ENCODE measurements at places on chromosomes 7 and 10.

GRCh38 chr10:73552819-73553715 lies 38.1 kb downstream of the USP54 start:
- DNase-seq = no peak

- DNase-seq = no peak
These were observed 849 bp downstream of the LRRN3 start for GRCh38 chr7:111091593-111092358.

- DNase-seq = no peak
These were observed 27.5 kb downstream of the TLX1 start for GRCh38 chr10:101158459-101159058.

- no peak for DNase-seq
These were observed 412.9 kb upstream of the NFE2L3 start for GRCh38 chr7:25739143-25739542.

DNA sequence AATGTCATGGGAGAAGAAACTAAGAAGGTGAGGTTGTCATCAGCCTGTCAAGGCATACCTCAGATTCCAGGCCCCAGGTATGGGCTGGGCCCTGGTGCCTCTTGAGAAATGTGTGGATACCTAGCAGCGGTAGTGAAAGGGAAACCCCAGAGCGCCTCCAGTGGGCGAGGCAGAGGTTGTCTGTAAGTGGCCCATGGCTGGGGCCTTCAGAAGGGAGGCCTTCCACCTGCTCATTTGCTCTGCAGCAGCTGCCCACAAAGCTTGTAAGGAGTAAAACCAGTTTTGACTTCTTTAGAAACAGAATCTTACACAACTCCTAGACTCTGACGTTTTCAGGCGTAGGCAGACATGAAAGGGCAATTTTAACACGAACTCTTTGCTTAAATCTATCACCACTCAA lies 509.9 kb downstream of the PARD3 start:
- DNase-seq = no peak

- DNase-seq = no peak
These were observed 206.9 kb downstream of the PTEN start for GRCh38 chr10:88070080-88070880.

DNA sequence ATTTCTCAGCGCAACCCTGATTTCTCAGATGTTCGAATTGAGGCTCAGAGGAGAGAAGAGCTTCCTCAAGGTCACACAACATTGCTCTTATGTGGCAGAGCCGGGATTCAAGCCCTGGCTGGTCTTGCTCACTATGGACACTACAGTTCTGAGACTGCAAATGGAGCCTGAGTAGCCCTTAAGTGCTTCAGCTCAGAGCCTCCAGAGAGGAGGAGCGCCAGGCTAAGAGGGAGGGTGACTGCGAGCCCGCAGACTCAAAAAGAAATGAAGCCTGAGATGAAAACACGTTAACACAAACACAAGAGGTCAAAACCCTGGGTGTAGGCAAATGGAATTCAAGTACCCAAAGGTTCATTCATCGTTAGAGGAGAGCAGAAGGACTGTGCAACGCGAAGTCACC lies 13.9 kb downstream of the ARHGAP22 start:
- no peak for DNase-seq

GRCh38 chr10:63583909-63584724 lies 62.9 kb downstream of the REEP3 start:
- DNase-seq = no peak

DNA sequence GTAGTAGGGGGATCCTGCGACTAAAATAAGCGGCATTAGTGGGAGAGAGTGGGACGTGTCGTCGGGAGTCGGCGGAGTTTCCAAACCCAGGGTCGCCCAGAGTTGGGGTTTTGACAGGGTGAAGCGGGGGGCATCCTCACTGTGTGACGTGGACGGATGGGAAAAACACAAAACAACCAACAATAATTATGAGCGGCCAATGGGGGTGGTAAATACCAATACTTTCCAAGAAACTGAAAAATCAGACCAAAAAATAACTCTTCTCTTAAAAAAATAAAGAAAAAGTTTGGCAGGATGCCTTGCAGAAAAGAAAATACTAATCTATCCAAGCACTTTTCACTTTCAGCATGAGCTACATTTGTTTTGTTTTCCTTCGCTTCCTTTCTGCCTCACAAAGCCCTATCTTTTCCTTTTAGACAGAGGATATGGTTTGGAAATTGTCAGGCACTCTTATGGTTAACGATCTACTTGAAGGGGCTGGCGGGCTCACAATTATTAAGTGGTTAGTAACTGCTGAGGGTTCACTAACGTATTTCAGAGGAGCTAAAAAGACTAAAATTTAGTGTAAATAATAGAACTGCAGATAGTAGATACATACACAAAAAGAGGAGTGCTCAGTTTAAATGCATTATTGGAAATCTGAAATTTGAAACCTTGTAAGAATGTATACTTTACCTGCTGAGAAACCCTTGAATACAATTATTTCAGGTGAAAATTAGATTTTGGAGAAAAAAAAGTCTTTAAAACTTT lies 802 bp upstream of the CDK6 start:
- DNase-seq = no peak

DNA sequence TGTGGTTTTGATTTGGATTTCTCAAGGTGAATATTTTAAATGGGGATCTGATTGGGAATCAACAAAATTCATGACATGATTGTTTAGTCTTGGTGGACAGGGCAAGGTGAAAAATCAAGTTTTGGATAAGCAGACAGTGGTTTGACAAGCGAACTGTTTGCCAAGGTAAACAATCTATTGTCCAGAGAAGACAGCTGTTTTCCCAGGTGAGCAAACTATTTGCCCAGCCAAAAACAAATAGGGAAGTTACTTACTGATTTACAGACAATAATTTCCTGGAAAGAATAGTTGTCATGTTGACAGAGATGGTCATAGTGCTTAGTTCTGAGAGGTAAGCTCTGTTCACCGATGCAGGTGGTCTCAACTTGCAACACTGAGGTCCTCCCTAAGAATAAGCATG lies 94.0 kb upstream of the STEAP1B start:
- no peak for DNase-seq

GRCh38 chr7:76155938-76156337 lies 45.8 kb upstream of the SRRM3 start:
- peak; percentile 97 for DNase-seq

- DNase-seq = no peak
These were observed 144.3 kb downstream of the WNT2 start for GRCh38 chr7:117178600-117178999.
